Urinary bladder (tissue), 4 donors: ENCODE measurements at places on chromosomes 13 and 19. TPM values are rescaled to one million over a fixed set of nuclear protein-coding genes. Genes with fewer than 3 reads are reported as not detected.

DNA sequence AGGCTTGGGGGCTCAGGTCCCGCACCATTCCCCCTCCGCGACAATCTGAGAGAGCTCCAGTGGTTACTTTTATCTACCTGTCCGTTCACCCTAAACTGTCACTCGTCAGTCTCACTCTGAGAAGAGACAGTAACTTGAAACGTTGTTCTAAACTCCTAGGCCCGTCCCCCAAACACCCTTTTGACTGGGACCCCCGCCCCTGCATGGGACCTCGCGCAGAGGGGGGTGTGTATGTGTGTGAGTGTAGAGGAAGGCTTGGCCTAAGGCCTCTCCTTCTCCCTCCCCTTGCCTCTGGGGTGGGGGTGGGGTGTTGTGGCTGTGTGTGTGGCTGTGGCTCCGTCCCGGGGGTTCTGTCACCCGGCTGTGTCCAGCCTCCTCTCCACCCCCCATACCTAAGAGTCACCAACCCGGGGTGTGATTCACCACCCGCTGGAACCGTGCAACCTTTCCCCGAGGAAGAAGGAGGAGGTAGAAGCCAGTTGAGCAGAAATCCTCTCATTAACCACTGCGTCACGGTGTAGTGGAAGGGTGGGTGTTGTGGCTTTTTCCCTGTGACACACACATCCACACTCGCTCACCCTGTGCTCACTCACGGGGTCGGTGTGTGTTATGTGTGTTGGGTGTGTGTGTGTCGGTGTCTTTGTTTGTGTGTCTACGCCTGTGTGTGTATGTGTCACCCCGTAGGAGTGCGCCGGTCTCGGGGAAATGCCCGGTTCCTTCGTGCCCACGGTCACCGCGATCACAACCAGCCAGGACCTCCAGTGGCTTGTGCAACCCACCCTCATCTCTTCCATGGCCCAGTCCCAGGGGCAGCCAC, 2.4 kb downstream of the FOSB start:
- peak; percentile 52 for DNase-seq

DNA sequence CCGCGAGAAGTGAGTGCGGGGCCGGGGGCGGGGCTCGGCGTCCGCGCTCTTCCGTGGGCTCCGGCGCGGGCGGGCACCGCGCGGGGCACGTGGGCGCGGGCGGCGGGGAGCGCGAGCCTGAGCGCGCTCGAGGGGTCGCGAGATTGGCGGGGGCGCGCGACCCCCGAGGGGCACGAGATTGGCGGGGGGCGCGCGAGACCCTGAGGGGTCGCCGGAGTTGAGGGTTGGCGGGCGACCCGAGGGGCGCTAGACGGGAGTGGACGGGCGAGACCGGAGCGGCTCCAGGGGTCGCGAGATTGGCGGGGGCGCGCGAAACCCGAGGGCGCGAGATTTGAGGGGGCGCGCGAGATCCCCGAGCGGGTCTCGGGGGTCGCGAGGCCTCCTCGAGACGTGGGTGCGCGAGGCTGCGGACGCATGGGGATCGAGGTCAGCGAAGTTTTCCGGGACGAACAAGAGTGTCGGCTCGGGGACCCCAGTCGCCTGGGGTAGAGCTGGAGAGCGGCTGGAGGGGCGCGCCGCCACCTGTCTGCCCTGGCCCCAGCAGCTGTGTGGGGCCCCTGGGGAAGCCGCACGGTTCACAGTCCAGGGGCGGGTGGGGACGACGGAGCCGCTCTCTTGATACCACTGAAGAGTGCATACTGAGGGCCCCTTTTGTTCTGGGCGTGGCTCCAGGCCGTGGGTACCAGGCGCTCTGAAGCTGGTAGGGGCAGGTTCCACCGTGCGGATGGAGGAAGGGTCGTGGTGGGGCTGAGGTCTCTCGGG, 682 bp downstream of the SSBP4 start:
- DNase-seq, result no peak

The SYDE1 gene
- total RNA-seq, result 12.8 TPM

GRCh38 chr19:18494267-18494607, 27.6 kb downstream of the ELL start:
- DNase-seq, result no peak

DNA sequence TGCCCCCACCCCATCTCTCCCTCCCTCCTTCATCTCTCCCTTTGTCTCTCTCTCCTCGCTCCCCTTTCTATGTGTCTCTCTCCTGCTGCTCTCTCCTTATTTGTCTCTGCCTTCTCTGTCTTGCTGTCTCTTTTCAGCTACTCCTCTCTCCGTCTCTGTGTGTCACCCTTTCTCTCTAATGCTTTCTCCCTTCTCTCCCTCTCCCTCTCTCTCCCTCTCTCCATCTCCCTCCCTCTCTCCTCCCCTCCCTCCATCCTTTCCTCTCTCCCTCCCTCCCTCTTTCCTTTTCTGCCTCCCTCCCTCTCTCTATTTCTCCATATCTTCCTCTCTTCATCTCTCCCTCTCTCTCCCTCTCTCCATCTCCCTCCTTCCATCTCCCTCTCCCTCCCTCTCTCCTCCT, 682 bp downstream of the ATP4A start:
- no peak for DNase-seq

DNA sequence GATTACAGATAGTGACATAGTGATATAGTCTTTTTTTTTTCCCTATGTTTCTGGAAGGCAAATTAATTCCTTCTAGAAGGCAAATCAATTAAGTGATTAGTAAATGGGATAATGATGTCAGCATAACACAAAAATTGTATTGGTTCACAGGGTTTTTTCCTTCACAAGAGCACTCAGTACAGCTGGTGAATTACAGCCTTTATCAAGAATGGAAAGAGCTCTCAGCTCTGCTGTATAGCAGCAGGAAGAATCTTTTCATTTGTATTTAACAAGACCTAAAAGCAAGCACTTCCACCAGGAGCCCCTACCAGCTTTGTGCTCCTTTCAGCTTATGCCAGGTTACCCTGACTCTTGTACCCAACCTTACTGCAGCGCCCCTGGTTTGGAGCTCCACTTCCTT, 90.8 kb downstream of the SERP2 start:
- no peak for DNase-seq
